Stimulated activated CD4-positive, alpha-beta T cell treated with anti-CD3 and anti-CD28 coated beads, Interleukin-15, amount 100 ng/mL, for 48 hours (primary cell): ENCODE measurements at places on chromosomes 16 and 17.

- no peak for DNase-seq
Observed at GRCh38 chr17:76382351-76382802, 2.0 kb upstream of the SPHK1 start.

DNA sequence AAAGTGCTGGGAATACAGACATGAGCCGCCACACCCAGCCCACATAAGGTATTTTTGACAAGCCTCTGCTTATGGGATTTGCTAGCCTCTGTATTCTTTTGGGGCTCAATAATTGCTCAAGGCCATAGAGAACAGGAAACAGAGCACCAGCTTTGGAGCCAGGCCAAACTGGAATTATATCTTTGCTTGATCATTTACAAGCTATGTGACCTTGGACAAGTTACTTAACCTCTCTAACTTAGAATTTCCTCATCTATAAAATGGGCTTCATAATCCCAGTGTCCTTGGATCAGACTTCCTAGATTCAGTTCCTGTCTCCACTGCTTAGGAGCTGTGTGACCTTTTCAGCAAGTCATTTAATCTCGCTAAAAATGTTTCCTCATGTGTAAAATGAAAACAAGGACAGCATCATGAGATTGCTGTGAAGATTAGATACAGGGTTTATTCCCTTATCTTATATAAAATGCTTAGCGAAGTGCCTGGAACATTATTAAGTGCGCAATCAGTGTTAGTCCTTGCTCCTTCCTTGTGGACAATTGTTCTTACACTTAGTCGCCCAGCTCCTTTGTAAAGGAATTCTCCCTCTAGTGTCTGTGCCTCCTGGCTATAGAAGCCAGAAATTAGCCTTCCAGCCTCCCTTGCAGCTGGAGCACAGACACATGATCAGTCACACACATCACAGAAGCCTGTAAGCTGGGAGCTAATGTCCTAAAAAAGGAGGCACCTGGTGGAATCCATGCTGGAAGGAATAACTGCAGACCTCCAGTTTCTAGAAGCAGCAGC, 16.6 kb downstream of the KRT9 start:
- DNase-seq: no peak

GRCh38 chr17:57084361-57084801, 665 bp upstream of the AKAP1 start:
- no peak for DNase-seq

- no peak for DNase-seq
Observed at GRCh38 chr16:83953796-83954576, 946 bp downstream of the OSGIN1 start.

GRCh38 chr16:85675251-85675874, 13.4 kb downstream of the GINS2 start:
- no peak for DNase-seq
